ENCODE measurements at places on chromosomes 5 and 9.

DNA sequence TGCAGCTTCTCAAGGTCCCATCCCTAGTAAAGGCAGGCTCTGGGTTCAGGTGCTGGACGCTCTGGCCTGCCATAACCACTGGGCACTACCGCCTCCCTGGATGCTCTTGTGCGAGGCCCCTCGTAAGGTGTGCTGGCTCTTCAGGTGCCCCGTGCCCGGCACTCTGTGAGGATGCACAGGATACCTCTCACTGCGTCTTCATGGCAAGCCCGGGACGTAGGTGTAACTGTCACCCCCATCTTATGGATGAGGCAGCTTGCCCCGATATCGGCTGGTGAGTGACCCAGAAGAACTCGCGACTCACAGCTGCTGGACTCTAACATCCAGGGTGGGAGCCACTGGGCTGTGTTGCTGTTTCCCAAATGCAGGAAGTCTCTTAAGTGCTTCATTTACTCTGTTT, 79.0 kb downstream of the GTF3C4 start:
- no peak for DNase-seq

DNA sequence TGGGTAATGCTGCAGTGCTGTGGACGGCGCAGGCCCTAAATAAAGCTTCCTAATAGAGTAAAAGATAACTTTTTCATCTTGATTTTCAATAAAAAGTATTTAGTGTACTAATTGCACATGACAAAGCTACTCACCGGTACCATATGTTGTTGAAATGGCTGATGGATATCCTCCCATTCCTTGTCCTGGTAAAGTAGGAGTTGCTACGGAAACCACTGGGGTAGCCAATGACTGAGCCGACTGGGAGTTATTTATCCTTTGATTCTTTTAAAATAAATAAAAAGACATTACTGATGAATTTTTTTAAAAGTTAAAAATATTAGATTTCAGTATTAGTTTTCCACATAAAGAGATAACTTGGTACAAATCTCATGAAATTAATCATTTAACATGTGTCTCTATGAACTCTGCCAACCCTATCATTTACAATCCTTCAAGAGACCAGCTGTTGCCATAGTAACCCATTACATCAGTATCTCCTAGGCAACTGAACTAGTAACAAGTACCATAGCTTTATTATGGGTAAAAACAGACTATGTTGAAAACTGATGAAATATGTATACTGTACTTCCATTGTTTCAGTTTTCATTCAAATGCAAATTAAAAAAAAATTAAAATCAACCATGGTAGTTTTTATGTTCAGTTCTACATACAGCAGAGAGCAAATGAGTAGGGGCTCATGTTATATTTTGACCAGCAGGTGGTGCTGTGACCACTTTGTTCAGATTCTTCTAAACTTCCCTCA, 153.7 kb downstream of the MEF2C start:
- peak; percentile 96 for DNase-seq

- no peak for DNase-seq
Observed at GRCh38 chr5:78552729-78553342, 95.7 kb downstream of the LHFPL2 start.

GRCh38 chr9:101463397-101463796, 27.8 kb upstream of the ALDOB start:
- no peak for DNase-seq

- peak; percentile 83 for DNase-seq
Observed at GRCh38 chr9:96022445-96023051, 147.1 kb downstream of the ERCC6L2 start.

- no peak for DNase-seq
Observed at GRCh38 chr5:167720259-167720658, 571.2 kb upstream of the WWC1 start.

- peak; percentile 64 for DNase-seq
Observed at GRCh38 chr5:174692982-174693422, 31.4 kb upstream of the MSX2 start.

GRCh38 chr5:76401801-76402250, 1.3 kb upstream of the IQGAP2 start:
- DNase-seq, result no peak

DNA sequence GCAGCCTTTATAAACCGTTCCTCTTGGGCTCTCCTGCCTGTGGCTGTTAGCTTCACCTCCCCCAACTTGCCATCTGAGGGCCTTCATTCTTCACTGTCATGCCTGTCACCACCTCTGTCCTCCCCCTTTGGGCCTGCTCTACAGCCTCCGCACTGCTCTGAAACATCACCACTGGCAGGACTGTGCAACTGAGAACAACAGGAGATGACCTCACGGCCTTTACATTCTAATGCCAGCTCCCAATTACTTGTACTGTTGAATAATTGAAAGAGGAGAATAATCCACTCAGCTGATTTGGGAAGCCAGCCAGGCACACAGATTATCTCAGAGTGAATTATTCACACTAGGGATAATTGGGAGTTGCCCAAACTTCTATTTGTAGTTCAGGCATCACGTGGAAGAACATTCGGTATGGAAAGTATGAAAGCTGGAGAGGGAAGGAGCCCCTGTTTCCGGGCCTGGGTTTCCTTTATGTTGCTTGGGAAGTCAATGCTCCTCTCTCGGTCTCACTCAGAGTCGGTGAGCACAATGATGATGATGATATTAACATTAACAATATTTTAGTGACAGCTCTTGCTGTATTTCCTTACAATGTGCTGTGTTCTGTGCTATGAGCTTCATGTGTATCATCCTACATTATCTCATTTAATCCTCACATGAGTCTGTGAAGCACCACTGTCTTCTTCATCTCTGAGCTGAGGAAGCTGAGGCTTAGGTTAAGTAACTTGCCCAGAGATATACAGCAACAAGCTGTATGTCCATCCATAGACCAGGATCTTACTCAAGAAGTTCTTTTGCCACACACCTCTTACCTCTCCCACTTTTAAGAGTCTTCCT, 99.3 kb upstream of the LRRTM2 start:
- peak; percentile 87 for DNase-seq

DNA sequence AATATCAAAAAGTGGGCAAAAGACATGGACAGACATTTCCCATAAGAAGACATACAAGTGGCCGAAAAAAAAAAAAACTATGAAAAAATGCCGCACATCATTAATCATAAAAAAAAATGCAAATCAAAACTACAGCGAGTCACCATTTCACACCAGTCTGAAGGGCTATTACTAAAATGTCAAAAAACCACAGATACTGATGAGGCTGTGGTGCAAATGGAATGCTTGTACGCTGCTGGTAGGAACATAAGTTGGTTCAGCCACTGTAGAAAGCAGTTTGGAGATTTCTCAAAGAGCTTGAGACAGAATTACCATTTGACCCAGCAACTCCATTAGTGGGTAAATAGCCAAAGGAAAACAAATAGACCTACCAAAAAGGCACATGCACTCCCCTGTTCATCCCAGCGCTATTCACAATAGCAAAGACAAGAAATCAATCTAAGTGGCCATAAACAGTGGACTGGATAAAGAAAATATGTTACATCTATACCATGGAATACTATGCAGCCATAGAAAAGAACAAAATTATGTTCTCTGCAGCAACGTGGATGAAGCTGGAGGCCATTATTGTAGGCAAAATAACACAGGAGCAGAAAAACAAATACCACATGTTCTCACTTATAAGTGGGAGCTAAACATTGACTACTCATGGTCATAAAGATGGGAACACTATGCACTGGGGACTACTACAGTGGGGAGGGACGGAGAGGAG, 110.6 kb upstream of the BOD1 start:
- DNase-seq, result no peak

- no peak for DNase-seq
Observed at GRCh38 chr5:176334031-176334770, 27.4 kb downstream of the KIAA1191 start.

DNA sequence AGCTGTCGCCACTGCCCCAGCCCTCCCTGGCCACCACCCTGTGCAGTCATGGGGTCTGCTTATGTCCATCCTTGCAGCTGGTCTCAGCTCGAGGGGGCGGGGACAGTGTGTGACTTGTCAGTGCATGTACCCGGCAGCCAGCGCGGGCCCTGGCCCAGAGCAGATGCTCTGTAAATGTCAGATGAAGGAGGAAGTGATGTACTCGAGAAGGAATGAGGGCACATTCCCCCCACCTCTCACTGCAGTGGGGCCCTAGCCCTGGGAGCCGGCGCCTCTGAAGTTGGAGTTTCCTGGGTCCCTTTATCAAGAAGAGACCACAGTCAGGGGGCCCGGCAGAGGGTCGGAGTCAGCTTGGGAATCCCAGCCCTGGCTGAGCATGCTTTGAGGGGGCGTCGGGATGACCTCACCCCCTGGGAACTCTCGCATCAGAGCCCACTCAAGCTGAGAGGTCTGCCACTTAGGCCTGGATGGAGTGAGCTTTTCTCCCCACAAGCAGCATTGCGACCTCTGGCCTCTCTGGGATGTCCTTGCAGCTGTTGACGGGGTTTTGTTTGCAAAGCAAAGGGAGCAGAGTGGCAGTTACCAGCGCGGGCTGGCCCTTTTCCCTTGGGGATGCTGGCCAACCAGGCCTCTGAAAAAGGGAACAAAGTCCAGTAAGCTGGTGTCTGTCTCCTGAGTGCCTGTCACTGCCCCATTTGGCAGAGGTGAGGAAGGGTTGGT, 19.0 kb downstream of the NEURL1B start:
- peak; percentile 93 for DNase-seq

GRCh38 chr5:113513384-113514288, at the start of gene YTHDC2:
YTHDC2 (plus strand) TSS chr5:113513694; CDS start chr5:113513896, 202 bp downstream.
- peak; percentile 96 for DNase-seq

- no peak for DNase-seq
Observed at GRCh38 chr9:28155671-28156070, 582.4 kb upstream of the C9orf72 start.

GRCh38 chr9:11931109-11931508, 762.1 kb upstream of the TYRP1 start:
- DNase-seq, result no peak

GRCh38 chr9:78669591-78669990, 372.7 kb downstream of the PSAT1 start:
- DNase-seq, result no peak

DNA sequence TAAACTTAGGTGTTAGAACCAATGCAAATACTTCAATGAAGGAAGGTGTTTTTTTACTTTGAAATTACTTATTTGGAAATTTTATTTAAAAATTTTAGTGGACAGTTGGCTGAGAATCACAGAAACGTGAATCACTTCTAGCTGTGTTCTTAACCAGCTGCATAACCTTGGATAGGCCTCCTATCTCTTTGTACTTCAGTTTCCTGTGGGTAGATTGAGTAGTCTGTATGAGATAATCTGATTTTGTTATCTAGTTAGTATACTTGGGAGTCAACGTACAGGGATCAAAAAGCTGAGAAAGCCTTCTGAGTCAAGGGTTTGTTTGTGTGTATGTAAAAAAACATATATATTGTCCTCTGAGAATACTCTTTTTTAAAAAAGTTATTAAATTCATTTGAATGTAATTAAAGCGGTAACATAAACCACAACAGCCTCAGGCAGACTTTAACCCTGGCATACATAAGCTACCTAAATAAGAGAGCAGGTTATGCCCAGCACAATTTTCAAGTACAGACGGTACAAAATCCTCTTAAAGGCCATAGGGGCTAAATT, 38.1 kb upstream of the ZCCHC7 start:
- no peak for DNase-seq

- no peak for DNase-seq
Observed at GRCh38 chr9:19445452-19445851, 36.6 kb downstream of the ACER2 start.

- no peak for DNase-seq
Observed at GRCh38 chr9:92119586-92119985, 4.4 kb upstream of the SPTLC1 start.

GRCh38 chr5:83498585-83498984, 27.0 kb downstream of the VCAN start:
- no peak for DNase-seq

- DNase-seq, result no peak
Observed at GRCh38 chr9:91241909-91242308, 119.8 kb downstream of the AUH start.

DNA sequence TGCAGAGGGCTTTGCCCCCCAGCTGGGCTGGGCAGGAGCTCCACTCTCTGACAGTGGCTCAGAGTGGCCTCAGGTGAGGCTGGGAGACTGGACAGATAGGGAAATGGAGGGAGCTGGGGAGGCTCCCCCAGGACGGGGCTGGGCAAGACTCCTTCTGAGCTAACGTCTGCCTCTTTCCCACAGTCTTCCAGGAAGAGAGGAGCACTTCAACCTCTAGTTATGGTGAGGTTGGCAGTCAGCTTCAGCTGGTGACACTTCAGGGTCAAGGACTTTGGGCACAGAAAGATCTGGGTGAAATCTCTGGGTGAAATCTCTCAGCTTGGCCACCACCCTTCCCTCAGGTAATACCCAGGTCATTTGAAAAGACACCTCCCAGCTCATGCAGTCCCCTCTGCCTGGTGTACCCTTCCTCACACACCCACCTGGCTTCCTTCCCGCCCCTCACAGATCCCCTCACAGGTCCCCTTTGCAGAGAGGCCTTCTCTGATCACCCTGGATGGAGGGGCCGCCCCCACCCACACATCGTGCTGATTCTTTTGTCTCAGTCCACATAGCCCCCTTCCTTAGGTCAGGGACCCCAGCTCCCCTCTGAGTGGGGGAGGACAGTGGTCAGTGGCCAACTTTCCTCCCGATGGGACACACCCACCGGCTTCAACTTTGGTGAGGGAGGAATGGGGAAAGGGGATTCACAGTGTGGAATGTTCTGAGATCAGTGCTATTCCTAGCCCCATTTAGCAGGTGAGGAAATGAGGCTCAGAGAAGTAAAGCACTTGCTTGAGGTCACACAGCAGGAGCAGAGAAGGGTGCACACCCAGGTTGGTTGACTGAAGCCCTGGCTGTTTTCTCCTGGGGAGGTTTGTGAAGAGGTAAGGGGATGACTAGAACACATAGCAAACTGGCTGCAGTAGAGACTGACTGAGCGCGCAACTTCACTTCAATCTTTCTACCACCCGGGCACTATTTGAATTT, 15.8 kb upstream of the NEURL1B start:
- DNase-seq, result no peak

DNA sequence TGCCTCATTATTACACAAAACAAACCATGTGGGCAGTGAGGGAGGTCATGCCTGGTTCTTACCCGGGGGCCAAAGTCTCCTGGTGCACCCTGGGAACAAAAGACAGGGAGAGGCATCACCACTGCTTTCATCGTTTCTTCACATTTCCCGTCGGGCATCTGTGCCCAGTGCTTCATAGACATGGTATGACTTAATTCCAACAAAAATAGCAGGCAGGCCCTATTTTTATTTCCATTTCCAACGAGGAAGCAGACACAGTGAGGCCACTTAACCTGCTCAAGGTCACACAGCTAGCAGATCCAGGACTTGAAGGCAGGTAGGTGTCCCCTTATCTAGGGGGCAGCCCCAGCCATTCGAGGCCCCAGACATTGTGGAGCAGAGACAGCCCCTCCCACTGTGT, 34.6 kb upstream of the PHYKPL start:
- no peak for DNase-seq

- DNase-seq, result no peak
Observed at GRCh38 chr9:86642721-86643120, 288.5 kb upstream of the TUT7 start.

- peak; percentile 71 for DNase-seq
Observed at GRCh38 chr5:76084496-76085242, 1.5 kb downstream of the SV2C start.

GRCh38 chr5:142568283-142568995, 117.5 kb downstream of the FGF1 start:
- DNase-seq, result no peak
